B cell (primary cell): ENCODE measurements at places on chromosomes 13 and 19. TPM values are rescaled to one million over a fixed set of nuclear protein-coding genes. Genes with fewer than 3 reads are reported as not detected.

The LIM2 gene
- not detected in 2 replicates for total RNA-seq

The TSHZ3 gene
- total RNA-seq, result 0.15 and 0.34 TPM in 2 replicates

The POU2F2 gene
- total RNA-seq, result 145 and 152 TPM in 2 replicates

The SMIM44 gene
- total RNA-seq, result not detected in 2 replicates

The CGB1 gene
- not detected in 2 replicates for total RNA-seq

The CD320 gene
- total RNA-seq, result 28.7 and 30.5 TPM in 2 replicates

The IRGQ gene
- 20.3 and 20.5 TPM in 2 replicates for total RNA-seq

The TGFBR3L gene
- 0.22 TPM in 1 of 2 replicates, not detected in the other for total RNA-seq

- DNase-seq, result no peak
Observed at GRCh38 chr13:23792680-23793079, 96.5 kb downstream of the MIPEP start.

- DNase-seq, result no peak
Observed at GRCh38 chr13:21957833-21958232, 287.0 kb downstream of the FGF9 start.

DNA sequence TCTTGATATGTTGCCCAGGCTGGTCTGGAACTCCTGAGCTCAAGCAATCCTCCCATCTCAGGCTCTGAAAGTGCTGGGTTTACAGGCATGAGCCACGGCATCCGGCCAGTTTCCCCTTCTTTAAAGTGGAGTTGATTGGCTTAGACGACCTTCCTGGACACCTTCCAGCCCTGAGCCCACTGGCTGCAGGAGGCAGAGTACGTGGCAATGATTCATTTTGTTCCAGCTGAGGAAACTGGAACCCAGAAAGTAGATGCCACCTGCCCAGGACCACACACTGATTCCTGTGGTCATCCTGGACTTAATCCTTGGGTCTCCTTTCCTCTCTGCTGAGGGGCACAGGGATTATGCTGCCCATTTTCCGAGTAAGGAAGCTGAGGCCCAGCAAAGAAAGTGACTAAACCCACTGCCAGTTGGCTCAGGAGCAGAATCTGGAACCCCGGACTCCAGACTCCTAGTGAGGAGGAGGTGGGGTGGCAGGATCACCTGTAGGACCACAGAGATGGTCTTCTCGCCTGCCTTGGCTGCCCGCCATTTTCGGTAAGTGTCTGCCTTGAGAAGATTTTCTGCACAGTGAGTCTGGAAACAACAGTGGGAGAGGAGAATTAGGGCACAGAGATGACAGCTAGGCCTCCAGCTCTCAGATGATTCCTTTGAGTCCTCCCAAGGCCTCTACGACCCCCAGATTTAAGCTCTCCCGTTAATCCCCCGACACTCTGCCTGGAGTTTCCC, 737 bp downstream of the XRCC1 start:
- DNase-seq, result no peak

DNA sequence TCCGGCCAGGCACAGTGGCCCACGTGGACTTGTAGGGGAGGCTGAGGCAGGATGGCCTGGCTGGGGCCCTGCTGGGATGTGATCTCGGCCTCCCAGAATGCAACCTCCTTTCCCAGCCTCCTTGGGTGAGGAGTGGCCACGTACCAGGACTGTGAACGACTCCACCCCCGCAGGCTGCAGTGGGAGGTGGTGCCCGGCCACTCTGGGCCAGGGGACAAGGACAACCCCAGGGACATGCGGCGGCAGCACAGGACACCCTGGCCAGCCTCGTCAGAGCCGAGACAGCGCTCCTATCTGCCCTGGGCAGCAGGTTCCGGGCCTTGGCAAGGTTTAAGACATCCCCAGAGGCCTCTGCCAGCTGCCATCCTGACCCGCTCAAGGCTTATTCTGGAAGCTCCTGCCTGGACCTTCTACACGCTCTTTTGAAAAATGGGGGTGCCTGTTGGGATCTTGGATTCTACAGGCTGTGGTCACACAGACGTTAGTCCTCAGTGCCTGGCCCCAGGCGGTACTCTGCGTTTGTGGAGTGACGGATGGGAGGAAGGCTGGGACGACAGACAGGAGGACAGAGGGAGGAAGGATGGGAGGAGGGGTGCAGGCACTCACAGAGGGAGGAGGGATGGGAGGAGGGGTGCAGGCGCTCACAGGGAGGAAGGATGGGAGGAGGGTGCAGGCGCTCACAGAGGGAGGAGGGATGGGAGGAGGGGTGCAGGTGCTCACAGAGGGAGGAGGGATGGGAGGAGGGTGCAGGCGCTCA, 19.9 kb upstream of the CACTIN start:
- no peak for DNase-seq

DNA sequence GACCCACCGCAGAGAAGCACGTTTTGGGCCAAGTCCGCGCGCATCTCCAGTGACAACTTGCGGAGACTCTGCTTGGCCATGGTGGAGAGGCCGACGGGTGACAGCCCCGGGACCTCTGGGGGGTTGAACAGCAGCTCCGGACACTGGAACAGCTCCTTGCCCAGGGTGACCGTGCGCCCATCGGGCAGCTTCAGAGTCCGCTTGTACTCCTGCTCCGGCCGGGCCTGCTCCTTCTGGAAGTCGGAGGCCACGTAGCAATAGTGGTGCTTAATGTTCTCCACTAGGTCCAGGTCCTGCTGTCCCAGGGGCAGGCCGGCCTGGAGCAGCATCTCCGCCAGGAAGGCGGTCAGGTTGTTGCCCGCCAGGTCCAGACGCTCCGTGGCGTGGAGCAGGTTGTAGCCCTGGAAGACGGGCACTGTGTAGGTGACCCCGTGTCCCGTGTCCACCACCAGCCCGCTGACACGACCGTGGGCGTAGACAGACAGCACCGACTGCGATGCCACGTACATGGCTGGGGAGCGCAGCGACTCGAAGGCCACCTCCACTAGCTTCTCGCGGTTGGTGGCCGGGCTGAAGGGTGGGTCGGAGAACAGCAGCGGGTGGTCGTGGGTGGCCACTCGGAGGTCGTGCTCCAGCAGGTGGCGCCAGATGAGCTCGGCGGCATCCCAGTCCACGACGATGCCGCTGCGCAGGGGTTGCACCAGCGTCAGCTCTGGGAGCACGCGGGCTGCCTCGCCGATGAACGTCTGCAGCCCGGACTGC, 743 bp downstream of the ACTL9 start:
- no peak for DNase-seq

GRCh38 chr13:42812316-42812715, 30.9 kb downstream of the FAM216B start:
- DNase-seq, result no peak

DNA sequence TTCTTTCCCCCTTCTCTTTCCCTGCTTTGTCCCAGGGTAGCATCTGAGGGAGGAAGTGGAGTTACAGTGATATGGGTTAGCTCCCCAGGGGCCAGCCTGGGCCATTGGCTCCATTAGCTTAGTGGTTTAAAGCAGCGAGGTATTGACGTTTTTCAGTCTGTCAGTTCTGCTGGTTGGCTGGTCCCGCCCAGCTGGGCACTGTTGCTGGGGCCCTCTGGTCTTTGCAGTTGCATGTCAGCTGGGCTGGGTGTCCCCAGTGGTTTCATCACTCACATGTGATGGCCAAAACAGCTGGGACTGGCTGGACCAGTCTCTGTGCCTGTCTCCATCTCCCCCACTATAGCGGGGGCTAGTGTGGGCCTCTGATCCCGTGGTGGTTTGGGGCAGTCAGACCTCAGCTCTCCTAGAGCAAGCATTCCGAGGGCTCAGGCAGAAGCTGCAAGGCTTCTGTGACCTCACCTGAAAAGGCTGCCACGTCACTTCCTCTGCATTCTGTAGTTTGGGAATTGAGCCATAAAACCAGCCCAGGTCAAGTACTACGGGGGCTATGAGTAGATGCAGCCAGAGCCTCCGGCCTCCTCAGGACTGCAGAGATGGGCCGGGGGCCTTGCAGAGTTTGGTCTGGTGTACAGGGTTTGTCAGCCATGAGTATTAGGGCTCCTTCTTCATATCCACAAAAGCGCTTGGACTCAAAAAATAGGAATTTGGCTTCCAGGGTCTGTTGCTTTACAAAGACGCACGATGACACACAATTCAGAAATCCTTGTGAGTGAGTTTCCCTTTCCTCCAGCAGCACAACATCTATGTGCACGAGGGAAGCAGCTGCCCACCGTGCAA, 30.0 kb downstream of the TSSK6 start:
- DNase-seq, result peak; percentile 55

DNA sequence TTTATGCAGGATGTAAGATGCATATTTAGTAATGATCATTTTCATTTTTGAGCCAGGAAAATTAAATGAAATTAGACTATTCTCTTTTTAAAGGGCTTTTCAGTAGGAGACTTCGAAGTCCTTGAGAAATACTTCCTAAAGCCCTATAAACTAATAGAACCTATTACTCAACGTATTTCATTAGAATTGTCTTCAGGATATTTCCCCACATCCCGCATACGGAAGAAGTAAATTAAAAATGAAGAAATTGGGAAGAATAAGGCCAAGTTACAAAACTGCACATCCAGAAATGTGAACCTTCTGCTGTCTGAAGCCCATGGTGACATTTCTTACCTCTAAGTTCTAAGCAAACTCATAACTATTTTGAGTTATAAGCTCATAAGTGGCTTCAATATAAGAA, 66.5 kb downstream of the RXFP2 start:
- no peak for DNase-seq

DNA sequence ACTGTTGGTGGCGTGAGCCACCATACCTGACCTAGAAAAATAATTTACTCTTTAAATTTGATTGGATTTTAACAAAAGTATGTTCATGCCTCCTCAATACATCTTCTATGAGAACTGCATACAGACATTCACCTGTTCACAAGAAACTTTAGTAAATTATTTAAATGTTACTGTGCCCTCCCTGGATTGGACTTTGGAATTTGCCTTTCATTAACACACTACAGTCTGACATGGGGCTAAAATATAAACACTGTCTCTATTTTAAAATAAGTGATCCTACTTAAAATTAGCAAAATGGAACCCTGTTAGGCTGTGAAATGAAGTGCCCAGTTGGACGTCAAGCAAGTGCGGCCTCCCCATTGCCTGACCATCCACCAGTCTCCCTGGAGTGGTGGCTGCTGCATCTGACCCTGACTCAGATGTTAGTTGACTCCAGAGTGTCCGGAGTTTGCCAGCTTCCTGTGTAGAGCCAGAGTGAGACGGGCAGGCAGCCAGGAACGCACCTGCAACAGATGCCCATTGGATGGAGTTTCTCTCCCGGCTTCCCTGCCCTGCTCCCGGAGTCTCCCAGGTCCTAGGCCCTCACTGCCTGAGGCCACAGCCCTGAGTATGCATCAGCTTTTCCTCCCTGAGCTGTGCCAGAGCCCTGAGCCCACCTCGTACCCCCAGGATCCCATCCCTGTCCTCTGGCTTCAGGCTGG, 45.9 kb upstream of the ATP11A start:
- DNase-seq, result no peak

DNA sequence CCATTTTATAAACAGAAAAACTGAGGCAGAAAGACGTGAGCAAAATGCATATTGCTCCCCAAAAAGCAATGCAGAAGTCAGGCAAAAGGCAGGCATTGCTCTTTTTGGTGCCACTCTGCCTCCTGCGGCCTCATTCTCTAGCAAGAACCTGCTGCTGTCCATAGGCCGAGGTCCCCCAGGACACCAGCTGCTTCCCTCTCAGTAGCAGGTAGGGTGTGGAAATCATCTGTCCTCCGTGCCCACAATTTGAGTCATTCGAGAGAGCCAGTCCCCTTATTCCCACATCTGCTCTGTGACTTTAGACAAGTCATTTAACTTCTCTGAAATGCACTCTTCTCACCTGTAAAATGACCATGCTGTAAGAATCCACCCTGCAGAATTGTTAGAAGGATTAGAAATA, 50.0 kb downstream of the TNFRSF19 start:
- DNase-seq, result no peak

DNA sequence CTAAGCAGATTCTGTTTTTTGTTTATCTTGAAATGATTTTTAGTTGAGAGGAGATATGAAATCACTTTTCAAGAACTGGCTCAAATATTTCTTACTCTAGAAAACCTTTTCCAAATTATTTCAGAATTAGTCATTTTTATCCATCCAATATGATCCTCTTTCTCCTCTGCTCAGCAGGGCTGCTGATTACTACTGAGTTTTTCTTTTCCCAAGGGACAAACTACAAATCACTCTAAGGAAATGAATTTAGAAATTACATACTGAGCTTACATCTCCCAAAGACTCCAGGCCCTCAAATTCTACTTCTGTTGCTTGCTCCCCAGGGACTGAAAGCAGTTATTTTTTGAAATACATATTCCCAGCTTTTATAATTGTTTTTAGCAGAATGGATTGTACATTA, 87.4 kb upstream of the UFM1 start:
- DNase-seq, result no peak

DNA sequence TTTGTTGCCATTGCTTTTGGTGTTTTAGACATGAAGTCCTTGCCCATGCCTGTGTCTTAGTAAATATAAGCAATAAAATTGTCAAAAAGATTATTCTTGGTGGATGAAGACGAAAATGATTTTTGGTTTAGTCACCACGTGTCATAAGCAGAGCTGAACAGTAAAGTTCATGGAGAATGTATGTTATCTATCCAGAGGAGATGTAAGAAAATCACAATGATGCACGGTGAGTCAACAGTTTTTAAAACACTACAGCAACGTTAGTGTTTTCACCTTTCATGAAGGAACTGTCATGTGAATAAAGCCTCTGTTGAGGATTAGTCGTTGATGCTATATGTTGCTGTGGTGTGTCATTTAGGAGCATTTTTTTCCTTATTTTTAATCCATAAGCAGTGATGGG, 137.6 kb downstream of the GPC6 start:
- DNase-seq, result no peak
